ENCODE measurements at places on chromosomes 5 and 9. TPM values are rescaled to one million over a fixed set of nuclear protein-coding genes. Genes with fewer than 3 reads are reported as not detected.

GRCh38 chr9:19471737-19472648 lies 63.2 kb downstream of the ACER2 start:
- no peak overlapping the region for H3K27ac ChIP-seq
- peaks cover 16% of the 10 kb centered on the region for H3K4me1 ChIP-seq
- DNase-seq = peak; percentile 80
- H3K4me3 ChIP-seq = peak overlapping the region; percentile 42

The PCDHA5 gene
- not detected for total RNA-seq

The CDC37L1 gene
- total RNA-seq = 11.0 TPM

- H3K36me3 ChIP-seq = no peaks in the 10 kb centered on the region
- no peak for DNase-seq
- no peaks in the 10 kb centered on the region for H3K4me1 ChIP-seq
- peaks cover 4% of the 10 kb centered on the region for H3K27me3 ChIP-seq
- no peak overlapping the region for H3K4me3 ChIP-seq
Observed at GRCh38 chr5:149421834-149422233, 42.7 kb upstream of the IL17B start.

DNA sequence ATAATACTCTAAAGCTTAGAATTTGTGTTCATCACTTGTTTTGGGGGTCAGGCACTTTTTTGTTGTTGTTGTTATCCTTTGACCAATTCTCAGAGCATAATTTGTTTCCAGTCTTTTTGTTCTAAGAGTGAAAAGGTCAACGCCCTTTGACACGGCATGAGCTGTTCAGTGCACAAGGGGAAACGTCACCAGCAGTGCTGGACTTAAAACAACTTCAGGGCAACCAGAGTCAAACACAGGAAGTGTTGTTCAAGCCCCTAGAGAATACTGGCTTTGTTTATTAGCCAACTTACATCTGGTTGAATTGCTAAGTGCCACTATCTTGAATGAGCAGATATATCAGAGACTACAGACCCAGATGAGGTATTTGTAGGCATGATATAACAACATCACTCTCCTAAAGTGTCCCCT lies 368.9 kb downstream of the TMEM161B start:
- no peak overlapping the region for H3K27ac ChIP-seq
- no peak overlapping the region for H3K4me3 ChIP-seq
- H3K4me1 ChIP-seq = no peaks in the 10 kb centered on the region

DNA sequence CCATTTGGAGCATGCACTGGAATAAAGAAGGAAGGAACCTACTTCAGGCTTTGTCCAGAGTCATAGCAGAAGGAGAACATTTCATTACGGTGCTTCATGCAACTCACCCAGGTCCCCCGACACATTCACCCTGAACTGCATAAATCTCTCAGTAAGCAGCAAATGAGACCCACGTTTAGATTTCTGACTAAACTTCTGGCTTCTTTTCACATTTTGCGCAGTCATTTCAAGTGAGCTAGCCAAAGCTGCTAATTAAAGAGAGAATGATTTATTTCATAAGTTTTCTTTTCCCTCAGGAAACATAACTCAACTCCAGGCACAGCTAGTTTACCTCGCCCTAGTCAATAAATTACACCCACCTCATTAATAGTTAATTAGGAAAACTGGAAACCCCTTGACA lies 88.6 kb upstream of the GAS1 start:
- H3K27me3 ChIP-seq = peaks cover 8% of the 10 kb centered on the region
- no peak for DNase-seq
- H3K27ac ChIP-seq = no peak overlapping the region
- no peaks in the 10 kb centered on the region for H3K36me3 ChIP-seq
- H3K4me1 ChIP-seq = peaks cover 5% of the 10 kb centered on the region
- no peak overlapping the region for H3K4me3 ChIP-seq

The IER5L gene
- 1.3 TPM for total RNA-seq

DNA sequence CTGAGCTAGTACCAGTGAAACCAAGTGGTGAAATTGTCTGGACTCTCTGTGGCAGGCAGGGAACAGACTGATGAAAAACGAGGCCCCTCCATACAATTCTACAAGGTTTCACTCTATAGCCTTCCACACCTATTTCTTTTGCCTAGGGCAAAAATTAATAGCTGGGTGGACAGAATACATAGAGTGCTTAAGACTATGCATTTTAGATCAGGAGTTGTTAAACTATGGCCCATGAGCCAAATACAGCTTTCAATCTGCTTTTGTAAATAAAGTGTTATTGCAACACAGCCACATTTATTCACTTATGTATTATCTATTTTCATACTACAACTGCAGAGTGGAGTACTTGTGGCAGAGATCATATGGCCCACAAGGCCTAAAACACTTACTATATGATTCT lies 45.2 kb downstream of the SH3TC2 start:
- H3K27me3 ChIP-seq = peaks cover 8% of the 10 kb centered on the region
- no peak overlapping the region for H3K4me3 ChIP-seq
- no peak overlapping the region for H3K27ac ChIP-seq
- no peak for DNase-seq

GRCh38 chr5:10555277-10555684 lies 8.6 kb upstream of the ANKRD33B start:
- H3K4me3 ChIP-seq = no peak overlapping the region
- no peak for DNase-seq
- H3K36me3 ChIP-seq = no peaks in the 10 kb centered on the region
- peaks cover 12% of the 10 kb centered on the region for H3K27me3 ChIP-seq

GRCh38 chr5:40991168-40991980 lies 79.8 kb downstream of the MROH2B start:
- H3K4me3 ChIP-seq = no peak overlapping the region
- no peak overlapping the region for H3K27ac ChIP-seq
- H3K36me3 ChIP-seq = no peaks in the 10 kb centered on the region
- no peaks in the 10 kb centered on the region for H3K4me1 ChIP-seq
- no peaks in the 10 kb centered on the region for H3K27me3 ChIP-seq
- no peak for DNase-seq

DNA sequence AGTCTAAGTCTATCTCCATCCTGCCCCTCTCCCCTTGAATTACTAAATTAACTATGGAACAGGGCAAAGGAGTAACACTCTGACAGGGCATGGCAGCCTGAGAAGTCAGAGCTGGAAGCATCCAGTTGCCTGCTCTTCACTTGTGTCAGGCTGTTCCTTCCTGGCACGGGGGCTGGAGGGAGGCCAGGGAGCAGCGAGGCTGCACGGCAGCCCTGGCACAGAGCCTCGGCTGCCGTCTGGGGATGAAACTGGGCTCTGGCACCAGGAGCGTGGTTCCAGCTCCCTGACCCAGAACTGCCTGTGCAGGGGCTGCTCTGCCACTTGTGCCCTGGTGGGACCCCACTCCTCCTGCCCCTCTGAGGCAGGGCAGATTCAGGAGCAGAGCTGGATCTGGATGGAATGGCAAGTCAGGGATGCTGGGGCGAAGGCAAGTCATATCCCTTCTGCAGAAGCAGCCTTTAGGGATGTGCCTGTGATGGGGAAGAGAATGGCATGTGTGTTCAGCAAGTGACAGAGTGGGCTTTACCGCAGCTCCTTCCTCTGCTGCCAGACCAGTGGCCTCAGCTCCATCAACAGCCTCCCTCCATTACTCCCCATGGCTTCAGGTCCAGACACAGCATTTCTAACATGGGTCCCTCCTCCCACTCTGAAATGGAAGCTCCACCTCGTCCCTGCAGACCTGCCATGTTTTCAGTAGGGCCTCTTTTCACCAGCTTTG lies 42.2 kb upstream of the PDE8B start:
- no peaks in the 10 kb centered on the region for H3K4me1 ChIP-seq
- no peak overlapping the region for H3K4me3 ChIP-seq
- DNase-seq = no peak
- no peaks in the 10 kb centered on the region for H3K36me3 ChIP-seq
- no peak overlapping the region for H3K27ac ChIP-seq

DNA sequence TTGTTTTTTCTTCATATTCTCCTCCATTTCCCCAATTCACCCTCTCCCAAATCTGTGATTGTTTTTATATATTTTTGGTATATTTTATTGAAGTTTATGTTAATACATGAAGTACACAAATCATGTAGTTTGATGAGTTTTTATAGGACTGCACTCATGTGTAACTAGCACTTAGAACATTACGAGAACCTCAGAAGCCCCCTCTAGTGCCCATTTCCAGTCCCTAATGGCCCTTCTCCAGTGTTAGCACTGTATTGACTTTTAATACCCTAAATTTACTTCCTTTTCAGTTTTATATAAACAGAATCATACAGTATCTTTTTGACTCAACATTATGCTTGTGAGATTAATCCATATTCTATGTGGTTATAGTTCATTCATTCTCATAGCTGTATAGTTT lies 18.5 kb upstream of the FKTN start:
- H3K27ac ChIP-seq = no peak overlapping the region
- peaks cover 2% of the 10 kb centered on the region for H3K36me3 ChIP-seq
- no peak overlapping the region for H3K4me3 ChIP-seq
- no peaks in the 10 kb centered on the region for H3K27me3 ChIP-seq
- no peak for DNase-seq
- H3K4me1 ChIP-seq = peaks cover 20% of the 10 kb centered on the region

- H3K4me1 ChIP-seq = peaks cover 37% of the 10 kb centered on the region
- H3K4me3 ChIP-seq = no peak overlapping the region
- H3K36me3 ChIP-seq = peaks cover 3% of the 10 kb centered on the region
- DNase-seq = no peak
- no peaks in the 10 kb centered on the region for H3K27me3 ChIP-seq
- H3K27ac ChIP-seq = no peak overlapping the region
Observed at GRCh38 chr5:173881811-173882575, 6.2 kb upstream of the CPEB4 start.

DNA sequence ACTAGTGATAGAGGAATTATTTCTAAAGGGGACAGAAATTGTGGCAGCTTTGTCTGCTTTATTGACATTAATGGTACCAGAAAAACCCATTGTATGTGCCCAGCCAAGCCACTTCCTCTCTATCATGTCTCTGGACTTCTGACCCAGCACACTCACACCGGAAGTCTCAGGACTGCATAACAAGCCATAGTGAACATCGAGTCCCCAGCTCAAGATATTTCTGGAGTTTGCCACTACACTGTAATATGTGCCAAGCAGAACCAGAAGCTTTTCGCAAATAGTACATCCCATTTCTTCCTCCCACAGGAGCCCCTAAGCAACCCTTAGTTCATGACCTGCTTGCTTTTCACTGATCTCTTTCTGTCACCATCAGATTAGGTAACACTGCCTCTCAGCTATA lies 187.4 kb upstream of the GHR start:
- no peak overlapping the region for H3K27ac ChIP-seq
- H3K27me3 ChIP-seq = peaks cover 9% of the 10 kb centered on the region
- no peak overlapping the region for H3K4me3 ChIP-seq

GRCh38 chr9:92804727-92805126 lies 40.1 kb upstream of the BICD2 start:
- H3K27ac ChIP-seq = no peak overlapping the region
- DNase-seq = no peak
- peaks cover 25% of the 10 kb centered on the region for H3K27me3 ChIP-seq

The BASP1 gene
- 0.48 TPM for total RNA-seq

GRCh38 chr5:109907189-109907588 lies 217.5 kb downstream of the MAN2A1 start:
- H3K4me3 ChIP-seq = no peak overlapping the region
- peaks cover 3% of the 10 kb centered on the region for H3K27me3 ChIP-seq
- DNase-seq = no peak
- no peaks in the 10 kb centered on the region for H3K36me3 ChIP-seq

The GOLPH3 gene
- 67.1 TPM for total RNA-seq

The NOL8 gene
- total RNA-seq = 45.6 TPM

GRCh38 chr9:93677048-93677571 lies 100.7 kb downstream of the PHF2 start:
- peaks cover 15% of the 10 kb centered on the region for H3K36me3 ChIP-seq
- DNase-seq = peak; percentile 7
- H3K4me1 ChIP-seq = no peaks in the 10 kb centered on the region
- no peak overlapping the region for H3K27ac ChIP-seq

The EPB41L4B gene
- 0.17 TPM for total RNA-seq

DNA sequence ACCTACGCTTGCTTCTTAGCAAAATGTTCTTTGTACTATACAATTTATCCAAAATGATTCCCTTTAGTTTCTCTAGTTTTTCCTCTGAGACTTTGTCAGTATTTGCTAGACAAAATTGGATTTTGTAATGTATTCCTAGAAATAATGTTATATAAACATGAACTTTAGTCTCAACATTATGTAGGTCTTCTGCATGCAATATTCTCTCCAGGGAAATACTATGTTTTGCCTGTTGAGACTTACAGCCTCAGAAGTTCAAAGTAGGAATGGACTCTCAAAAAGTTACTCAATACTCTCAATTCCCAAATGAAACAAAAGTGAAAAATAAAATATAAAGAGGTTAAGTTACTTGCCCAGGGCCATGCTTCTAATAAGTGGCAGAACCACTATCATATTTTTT lies 24.8 kb upstream of the SMC2 start:
- no peaks in the 10 kb centered on the region for H3K36me3 ChIP-seq
- H3K4me3 ChIP-seq = no peak overlapping the region
- no peaks in the 10 kb centered on the region for H3K4me1 ChIP-seq
- DNase-seq = no peak

DNA sequence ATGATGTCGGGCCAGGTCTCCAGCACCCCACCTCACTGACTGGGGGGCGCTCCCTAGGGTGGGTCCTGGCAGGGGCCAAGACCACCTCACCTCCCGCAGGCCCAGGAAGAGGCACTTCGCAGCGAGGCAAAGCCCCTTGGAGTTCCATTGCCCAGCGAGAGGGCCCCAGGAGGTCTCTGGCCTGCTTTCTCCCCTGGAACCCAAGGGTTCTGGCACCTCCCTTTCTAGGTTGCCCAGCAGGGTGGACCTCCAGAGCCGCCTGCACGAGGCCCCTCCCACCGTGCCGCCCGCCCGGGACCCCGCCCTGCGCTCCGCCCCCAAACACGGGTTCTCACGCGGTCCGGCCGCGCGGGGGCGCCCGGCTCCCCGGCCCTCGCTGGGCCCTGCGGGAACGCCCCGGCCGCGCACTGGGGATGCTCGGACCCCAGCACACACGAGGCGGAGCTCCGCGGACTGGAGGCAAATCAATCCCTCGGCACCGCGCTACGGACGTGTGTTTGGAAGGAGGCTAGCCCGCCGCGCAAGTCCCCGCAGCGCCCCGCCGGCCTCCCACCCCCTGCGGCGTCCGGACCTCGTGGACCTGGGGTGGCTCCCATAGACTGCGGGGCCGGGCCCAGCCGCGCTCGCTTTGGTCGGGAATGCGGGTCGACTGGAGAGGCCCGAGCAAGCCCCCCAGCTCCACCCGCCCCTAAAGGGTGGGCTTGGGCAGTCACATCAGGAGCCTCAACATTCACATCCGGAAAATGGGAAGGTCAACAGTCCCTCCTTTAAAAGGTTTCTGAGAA lies 99.5 kb upstream of the LMX1B start:
- H3K27ac ChIP-seq = no peak overlapping the region
- no peaks in the 10 kb centered on the region for H3K36me3 ChIP-seq
- DNase-seq = peak; percentile 67
- peaks cover 31% of the 10 kb centered on the region for H3K4me1 ChIP-seq

DNA sequence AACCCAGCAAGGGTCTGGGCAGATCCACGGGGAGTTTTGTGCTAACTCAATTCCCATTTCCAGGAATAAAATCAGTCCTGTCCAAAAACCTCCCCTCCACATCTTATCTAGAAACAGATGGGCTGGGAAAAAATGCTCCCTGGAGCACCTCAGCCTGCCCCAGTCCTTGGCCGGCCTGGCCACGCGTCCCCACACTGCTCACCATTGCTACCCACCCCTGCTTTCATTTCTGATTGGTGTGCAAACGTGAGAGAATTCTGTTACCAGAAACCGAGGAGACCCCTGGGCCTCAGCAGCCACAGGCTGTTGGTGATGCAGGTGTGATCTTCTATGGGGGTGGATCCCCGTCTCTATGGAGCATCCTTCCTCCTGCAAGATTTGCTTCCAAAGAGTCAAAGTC lies 38.0 kb upstream of the OLFM1 start:
- H3K27ac ChIP-seq = no peak overlapping the region
- DNase-seq = no peak
- peaks cover 25% of the 10 kb centered on the region for H3K27me3 ChIP-seq
- no peaks in the 10 kb centered on the region for H3K4me1 ChIP-seq
- no peak overlapping the region for H3K4me3 ChIP-seq

The CATSPER3 gene
- total RNA-seq = 0.45 TPM

The C7 gene
- total RNA-seq = not detected

The FBXO10 gene
- total RNA-seq = 3.9 TPM

Data from activated CD4-positive, alpha-beta memory T cell treated with anti-CD3 and anti-CD28 coated beads for 36 hours (primary cell).